ENCODE measurements at places on chromosomes 6 and 20.

DNA sequence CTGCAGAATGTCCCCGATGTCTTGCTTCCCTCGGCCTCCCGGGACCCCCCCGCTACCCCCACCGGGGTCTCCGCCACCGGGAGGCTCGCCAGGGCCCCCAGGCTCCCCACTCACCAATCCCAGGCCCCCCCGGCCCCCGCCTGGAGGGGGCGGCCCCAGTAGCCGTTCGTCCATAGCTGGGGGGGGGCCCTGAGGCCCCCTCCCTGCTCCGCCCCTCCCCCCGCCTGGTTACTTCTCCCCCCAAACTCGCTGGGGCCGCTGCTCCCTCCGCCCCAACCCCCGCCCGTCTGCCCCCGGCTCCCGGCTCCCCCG lies 304 bp downstream of the PBX2 start:
- DNase-seq: no peak

GRCh38 chr6:116355796-116356195 lies 15.0 kb upstream of the DSE start:
- no peak for DNase-seq

DNA sequence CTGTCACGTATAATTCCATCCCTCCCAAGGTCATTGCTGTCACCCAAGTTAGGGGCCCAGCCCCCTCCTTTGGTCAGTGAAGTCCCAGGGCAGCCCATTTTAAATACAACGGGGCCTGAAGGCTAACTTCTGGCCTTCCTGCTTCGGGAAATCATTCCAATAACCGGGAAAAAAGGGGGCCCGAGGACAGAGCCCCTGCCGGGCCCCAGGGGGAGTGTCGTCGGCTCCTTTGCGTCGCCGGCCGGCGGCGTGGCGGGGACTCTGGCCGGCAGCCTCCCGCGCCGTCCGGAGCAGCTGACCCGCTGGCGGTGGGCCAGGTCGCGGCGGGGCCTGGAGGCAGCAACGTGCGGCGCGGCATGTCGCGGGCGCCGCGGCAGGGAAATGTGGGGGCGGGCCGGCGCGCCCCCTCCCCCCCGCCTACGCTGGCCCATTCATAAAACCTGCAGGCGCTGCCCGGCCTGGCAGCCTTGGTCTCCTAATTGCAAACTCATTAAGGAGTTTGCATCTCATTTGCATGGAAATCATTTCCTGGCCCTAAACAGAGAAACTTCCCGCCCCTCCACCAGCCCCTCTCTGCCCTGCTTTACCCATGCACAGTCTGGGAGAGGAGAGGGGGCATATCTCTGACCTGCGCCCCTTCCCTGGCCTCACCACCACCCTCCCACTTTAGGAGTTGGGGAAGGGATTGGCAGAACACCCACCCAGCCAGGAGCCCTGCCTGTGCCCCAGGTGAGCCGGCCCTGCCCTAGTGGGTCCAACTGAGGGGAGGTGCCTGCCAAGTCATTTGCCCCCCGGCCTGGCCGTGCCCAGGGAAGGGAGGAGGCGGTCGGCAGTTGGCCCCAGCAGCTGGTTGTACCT lies 50.7 kb downstream of the MRPL14 start:
- peak; percentile 50 for DNase-seq

DNA sequence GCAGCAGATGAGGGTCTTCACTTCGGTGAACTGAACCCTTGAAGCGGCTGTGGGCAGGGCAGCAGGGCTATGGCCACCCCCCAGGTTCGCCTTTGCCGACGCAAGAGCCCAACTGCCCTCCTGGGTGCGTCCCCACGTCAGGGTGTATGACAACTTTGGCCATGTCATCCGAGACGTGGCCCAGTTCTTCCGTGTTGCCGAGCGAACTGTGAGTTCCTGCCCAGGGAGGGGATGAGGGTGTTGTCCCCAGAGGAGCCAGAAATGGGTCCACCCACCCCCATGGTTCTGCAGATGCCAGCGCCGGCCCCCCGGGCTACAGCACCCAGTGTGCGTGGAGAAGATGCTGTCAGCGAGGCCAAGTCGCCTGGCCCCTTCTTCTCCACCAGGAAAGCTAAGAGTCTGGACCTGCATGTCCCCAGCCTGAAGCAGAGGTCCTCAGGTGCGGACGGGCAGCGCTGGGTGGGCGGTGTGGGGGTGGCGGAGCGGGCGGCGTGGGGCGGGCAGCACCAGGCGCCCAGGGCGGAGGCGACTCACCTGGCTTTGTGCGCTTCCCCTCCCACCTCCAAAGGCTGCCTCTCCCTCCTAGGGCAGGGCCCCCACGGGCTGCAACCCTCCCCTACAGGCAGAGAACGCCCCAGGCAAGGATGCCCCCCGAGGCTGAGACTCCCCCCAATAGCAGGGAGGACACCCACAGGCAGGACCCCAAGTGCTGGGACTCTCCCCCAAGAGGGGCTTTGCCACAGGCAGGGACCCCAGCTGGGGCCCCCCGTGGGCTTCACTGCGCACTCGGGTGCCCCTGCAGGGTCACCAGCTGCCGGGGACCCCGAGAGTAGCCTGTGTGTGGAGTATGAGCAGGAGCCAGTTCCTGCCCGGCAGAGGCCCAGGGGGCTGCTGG lies 6.2 kb upstream of the TNFRSF6B start:
- DNase-seq: no peak

DNA sequence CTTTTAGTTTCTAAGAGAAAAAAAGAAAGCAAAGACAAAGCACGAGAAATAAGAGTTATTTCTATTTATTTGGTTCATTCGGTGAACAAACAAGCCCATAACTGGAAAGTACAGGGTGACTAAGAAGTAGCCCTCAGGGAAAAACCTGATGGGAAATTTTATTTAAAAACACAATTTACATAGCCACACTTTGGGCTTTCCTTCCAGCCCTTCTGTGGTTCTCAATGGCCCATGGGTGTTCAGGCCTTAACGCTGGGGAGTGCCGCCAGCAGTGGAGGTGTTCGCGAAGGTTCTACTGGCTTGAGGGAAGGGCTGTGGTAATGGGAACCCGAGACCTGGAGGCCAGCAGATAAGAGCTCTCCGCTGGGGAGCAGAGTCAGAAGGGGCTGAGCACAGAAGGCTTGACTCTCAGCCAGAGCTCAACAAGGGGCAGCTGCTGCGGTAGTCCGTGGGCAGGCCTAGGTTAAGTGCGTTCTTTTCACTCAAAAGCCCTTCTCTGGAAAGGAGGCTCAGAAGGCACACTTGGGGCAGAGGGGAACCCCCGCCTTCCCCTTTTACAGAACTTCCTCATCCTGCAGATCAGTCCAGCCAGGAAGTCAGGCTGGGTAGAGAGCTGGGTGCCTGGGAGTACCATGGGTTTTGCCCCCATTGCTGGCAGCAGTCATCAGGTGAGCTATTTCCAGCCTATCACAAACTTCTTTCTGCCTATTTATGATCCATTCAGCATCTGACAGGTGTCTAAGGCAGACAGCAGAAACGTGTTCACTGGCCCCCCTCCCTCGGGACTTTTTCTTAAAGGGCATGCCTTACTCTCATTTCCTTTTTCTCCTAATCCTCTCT lies 8.8 kb upstream of the CD83 start:
- no peak for DNase-seq

DNA sequence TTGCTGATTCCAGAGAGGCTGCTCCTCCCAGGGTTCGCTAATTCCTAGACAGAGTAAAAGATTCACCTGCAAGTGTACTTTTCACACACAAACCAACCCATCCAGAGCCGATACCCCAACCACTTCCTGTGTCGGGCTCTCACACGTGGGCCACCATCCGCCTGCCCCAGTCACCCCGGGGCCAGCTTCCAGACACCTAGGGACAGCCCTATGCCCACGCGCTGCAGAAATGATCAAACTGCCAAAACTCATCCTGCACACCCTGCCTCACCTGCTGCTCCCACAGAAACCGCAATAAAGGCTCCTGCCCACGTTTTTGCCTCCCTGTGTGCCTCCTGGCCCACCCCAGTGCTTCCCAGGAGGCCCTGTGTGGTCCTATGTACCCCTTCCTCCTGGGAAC lies 59.5 kb downstream of the PSMG4 start:
- DNase-seq: no peak

GRCh38 chr6:39348740-39349139 lies 26.2 kb upstream of the KCNK16 start:
- DNase-seq: no peak

GRCh38 chr6:57104336-57104735 lies 14.3 kb downstream of the ZNF451 start:
- no peak for DNase-seq

GRCh38 chr6:29864037-29864810 lies 36.6 kb downstream of the HLA-G start:
- no peak for DNase-seq

DNA sequence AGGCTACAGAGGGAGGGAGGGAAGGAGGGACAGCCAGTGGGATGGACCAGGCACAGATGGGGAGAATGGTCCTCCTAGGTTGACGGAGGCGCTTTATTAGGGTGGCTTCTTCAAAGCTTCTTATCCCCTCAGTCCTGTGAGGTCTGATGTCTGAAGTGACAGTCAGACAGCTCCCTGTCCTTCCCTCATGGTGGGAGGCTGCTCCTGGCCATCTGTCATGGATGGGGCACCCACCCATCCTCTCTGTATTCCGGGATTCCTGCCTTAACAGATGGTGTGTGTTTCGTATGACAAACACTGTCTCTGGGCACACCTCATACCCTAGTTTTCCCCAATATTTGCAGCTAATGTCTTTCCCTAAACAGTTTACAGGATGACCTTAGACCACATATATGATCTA lies 7.9 kb downstream of the RIN2 start:
- DNase-seq: no peak

GRCh38 chr20:6295867-6296256 lies 173.0 kb upstream of the FERMT1 start:
- DNase-seq: peak; percentile 79

GRCh38 chr20:62787866-62788265 lies 8.4 kb upstream of the MRGBP start:
- no peak for DNase-seq

DNA sequence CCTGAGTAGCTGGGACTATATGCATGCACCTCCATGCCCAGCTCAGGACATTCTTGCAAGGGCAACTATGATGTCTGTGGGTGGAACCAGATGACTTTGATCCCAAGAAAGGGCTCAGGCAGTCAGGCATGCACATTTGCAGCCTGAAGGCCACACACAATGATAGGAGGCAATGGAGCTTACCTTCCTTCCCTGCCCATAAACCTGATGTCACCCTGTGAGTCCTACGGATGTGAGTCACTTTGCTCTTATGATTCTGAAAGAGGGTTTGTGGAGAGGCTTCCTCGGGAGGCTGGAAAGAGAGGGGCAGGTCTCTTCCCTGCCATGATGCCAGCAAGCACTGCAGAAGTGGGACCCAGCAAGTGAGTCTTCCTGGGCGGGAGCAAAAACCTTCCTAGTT lies 202.4 kb downstream of the LY86 start:
- DNase-seq: peak; percentile 32

GRCh38 chr20:13758884-13759283 lies 25.8 kb downstream of the ESF1 start:
- DNase-seq: no peak

- DNase-seq: peak; percentile 35
Measured at GRCh38 chr6:69795469-69796072, 1.2 kb downstream of the LMBRD1 start.

- DNase-seq: no peak
Measured at GRCh38 chr20:1952737-1953530, 40.9 kb downstream of the PDYN start.

- DNase-seq: no peak
Measured at GRCh38 chr6:148735989-148736388, 10.8 kb upstream of the UST start.

- DNase-seq: no peak
Measured at GRCh38 chr6:127914240-127914639, 13.4 kb upstream of the THEMIS start.

DNA sequence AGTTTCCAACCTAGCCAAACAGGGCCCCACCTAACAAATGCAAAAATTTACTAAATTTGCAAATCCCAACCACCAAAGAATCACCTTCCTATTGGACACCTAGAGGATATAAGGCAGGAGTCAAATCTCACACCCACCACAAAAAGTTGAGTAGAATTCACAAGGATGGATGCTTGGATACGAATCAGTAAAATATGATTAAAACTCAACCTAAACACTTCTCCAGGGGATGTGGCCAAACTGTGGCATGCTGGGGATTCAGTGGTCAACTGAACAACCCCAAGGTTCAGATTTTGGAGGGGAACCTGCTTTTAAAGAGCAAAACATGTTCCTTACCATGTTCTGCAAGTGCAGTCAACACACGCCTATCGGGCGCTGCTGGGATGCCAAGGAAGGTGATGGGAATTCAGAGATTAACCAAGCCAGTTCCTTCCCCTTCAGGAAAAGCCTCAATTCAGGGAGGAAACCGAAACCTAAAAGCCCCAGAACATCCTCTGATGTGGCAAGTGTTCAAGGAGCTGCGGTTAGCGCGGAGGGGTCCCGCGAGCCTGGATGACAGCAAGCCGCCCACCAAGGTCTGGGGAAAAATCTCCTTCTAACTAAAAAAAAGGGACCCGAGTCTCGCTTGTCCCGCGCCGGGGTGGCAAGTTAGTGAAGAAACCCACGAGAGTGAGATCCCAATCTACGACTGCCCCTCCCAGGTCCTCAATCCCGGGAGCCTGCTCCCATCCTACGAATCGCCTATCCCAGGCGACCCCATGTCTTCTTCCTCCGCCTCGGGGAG lies 902 bp downstream of the SAMHD1 start:
- peak; percentile 65 for DNase-seq

- DNase-seq: peak; percentile 23
Measured at GRCh38 chr6:137227871-137228302, 8.7 kb upstream of the IFNGR1 start.

DNA sequence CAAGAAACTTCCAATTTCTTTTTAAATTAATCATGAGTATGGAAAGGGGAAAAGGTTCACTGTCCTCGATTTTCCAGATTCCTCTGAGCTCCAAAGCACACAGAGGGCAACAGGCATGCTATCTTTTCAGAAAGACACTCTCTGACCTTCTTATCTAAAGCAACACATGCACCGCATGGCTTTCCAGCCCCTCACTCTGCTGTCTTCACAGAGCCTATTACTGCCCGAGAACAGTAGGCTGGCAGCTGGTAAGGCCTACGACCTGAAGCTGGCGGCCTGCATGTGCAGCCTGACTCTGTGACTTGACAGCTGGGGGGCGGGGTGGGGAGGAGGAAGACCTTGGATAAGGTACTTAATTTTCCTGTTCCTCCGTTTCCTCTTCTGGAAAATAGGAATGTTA lies 86.3 kb downstream of the ELOVL4 start:
- no peak for DNase-seq

DNA sequence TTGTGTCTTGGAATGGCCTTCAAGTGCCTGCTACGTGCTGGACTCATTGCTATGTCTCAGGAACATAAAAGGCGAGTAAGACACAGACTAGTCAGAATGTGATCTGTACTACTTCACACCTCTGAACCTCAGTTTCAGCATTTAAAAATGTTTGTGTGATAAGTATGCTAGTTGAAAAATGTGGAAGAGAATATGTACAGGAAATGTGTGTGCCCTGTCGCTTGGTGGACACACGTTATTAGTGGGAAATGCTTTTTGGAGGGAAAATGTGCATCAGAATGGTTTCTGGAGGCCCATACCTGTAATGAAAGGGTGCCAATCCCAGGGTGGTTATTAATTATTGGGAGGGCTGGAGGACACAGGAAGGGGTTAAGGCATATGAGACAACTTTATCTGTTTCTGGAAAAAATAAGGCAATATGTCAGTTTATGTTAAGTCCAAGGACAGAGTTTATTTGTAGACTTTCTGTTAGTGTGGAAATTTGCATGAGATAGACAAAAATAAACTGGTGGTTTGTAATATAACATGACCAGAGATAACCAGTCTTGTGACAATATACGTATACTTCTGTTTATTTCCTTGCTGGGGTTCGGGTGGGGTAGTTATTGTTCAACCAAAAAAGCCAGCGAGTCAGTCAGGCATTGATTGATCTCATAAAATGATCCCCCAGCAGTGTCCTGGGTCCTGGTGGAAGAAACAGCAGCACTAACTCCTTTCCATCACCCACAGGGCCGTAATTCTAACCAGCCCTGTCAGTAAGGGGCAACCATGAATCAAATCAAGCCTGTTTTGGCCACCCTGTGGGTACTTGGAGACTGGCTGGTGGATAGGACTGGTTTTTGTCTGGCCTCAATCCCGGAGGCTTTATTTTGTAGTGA lies 117.9 kb downstream of the JARID2 start:
- peak; percentile 46 for DNase-seq
